Type B pancreatic cell (in vitro differentiated cells): ENCODE measurements at places on chromosomes 1 and 21.

DNA sequence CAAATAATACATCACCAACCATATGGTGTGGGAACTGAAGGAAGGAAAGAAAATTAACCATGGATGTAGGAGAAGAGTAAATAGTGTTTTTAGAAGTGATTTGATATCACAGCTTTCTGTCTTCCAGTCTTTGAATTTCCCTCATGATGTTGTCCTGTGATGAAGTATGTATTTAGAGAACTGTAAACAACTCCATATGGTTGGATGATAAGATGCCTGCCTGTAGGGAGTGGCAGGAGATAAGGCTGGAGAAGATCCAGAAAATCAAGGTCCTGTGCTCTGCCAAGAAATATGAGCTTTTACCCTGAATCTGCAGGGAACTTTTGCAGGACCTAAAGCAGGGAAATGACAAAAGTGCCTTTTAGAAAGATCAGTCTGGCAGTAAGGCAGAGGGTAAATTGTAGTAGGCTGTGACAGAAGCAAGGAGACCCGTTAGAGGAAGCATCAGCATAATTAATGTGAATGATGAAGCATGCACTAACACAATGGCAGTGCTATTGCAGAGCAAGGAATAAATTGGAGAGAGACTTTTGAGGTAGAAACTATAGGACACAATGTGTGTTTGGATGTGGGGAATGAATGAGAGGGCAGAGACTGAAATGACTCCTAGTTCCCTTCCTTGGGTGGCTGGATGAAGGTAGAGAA is 21.9 kb downstream of the CEPT1 start:
- DNase-seq, result no peak

DNA sequence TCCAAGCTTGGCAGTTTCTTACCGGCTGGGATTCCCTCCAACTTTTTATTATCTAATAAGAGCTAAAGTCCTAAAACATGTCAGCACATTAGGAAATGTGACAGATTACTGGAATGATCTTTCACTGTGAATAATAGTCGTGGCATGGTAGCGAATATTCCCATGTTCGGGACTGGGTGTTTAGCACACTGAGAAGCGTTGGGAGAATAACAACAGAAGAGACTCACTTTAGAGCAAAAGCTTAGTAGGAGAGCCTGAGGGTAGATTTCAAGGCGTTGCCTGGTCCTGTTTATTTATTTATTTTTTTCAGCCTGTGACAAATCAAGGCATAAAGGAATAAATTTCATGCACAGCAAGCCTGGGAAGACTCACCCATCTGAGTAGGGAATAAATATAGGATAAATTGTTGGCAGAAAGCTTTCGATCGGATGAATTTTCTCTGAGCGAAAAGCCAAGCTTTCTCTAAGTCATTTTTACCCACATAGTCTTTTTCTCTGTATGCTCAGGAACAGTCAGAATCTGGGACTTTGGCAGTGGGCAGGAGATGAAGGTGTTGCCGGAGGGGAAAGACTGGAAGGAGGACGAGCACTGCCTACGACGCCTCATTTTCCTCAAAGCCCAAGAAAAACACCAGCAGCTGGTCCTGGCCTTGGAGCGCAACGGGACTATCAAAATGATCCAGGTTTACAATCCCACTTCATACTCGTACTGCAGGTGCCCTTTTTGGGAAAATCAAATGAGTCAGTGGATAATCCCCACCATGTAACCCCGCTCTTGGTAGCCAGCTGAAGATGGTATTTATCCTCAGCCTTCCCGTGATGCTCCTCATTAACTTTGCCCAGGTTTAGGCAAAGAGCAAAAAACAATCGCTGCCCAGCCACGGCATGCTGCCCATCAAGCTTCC is 97.2 kb downstream of the WDR64 start:
- no peak for DNase-seq

DNA sequence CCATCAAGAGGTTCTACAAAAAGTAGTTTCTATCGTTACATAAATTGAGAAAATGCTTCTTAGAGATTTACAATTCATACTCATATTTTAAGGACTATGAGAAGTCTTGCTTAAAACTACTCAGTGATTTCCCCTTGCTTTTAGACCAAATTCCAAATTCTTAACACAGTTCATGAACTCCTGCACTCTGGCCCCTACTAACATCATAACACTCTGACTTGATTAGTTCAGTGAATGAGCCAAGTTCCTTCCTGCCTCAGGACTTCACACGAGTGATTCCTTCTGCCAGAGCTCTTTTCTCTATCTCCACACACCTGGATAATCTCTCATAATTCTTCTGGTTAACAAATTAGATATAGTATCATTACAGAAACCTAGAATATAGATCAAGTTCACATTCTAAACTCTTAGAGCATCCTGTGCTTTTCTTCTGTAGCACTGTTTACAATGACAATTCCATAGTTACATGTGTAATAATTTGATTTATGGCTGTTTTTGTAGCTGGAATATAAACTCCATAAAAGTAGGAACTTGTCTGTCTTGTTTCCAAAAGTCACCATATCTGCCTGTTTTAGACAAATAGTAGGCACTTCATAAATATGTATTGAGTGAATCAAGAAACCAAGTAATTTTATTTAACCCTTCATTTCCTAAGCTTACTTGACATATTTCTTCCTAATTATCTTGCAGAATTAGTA is 59.9 kb downstream of the NUF2 start:
- no peak for DNase-seq

- DNase-seq, result no peak
Observed at GRCh38 chr1:92376345-92376744, 77.5 kb downstream of the RPAP2 start.

- no peak for DNase-seq
Observed at GRCh38 chr1:173122958-173123852, 72.5 kb upstream of the TNFSF18 start.

DNA sequence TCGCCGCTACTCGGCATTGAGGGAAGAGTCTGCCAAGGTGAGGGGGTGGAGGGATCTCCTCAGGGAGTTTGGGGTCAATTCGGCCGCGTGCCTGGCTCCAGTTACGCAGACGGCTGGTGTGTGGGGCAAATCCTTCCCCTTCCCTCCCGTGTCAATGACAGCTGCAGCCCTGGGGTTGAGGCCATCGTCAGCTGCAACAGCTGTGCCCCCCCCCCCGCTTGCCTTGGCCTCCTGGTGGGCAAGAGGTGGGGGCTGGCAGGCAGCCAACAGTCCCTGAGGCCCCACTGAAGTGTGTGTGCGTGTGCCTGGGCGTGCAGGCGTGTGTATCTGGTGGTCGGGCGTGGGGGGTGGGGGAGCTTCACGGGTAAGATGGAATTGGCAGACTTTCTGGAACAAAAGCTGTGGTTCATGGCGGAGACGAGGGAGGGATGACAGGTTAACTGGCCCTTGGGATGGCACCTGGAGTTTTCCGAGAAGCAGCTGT is 25.6 kb downstream of the PPFIA4 start:
- DNase-seq, result no peak

DNA sequence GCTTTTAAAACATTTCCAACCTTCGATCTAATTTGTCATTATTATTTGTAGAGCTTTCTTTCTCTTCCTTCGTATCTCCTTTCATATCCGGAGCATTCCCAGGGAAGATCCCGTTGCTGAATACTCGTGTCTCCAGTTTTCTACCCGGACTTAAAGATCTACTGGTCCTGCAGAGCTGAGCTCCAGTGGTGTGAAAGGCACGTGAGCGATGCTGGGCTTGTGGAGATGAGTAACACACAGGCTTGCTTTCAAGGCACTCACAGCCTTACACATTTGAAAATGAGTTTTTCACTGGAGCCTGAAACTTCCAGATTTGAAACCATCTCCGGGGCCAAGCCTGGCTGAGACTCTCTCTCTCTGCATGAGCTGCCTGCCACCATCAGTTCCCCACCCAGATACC is 428.3 kb downstream of the KIF26B start:
- no peak for DNase-seq

GRCh38 chr1:158916085-158916484 is 15.3 kb upstream of the PYHIN1 start:
- DNase-seq, result no peak

DNA sequence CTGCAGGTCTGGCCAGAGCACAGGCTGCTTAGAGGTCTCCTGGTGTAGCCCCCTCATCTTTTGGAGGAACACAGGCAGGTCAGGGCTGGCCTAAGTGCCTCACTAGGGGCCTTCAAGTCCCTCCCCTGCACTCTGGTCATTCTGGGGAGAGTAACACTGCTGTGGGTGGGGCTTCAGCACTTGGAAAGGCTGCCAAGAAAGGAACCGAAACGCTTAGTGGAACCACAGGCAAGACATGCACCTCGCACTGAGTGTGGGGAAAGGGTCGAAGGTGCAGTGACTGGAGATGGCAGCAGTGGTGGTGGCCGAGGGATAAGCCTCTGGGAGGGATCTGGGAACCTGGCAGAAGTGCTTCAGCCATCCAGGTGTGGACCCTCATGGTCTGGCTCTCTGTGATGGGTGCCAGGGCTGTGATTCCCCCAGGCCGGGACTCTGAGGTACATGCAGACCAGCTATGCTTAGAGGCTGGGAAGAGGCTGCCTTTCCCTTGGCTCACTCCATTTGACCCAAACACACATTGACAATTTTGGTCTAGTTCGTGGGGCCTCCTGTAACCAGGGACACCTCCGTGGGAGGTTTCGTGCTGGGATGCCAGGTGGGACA is 182.9 kb upstream of the CSF3R start:
- no peak for DNase-seq

DNA sequence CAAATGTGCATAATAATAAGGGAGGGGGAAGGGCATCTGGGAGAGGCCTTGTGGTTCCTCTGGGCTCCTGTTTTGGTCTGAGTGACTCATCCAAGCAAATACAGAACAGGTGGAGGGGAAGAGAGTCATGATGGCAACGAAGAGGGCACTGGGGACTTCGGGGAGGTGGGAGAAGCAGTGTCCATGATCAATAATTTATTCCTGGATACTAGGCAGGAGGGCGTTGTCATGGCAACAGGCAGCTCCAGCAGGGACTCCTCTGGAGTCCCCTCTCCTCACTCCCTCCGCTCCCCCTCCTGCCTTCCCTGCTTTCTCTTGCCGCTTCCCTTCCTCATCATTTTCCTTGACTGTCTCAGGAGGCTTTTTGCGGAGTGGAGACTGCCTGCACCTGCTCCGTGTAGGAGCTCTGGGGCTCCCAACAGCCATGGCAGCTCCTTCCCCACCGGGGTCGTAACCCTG is 12.3 kb upstream of the NFASC start:
- DNase-seq, result no peak

GRCh38 chr21:31162827-31163226 is 124.6 kb upstream of the KRTAP19-8 start:
- no peak for DNase-seq

DNA sequence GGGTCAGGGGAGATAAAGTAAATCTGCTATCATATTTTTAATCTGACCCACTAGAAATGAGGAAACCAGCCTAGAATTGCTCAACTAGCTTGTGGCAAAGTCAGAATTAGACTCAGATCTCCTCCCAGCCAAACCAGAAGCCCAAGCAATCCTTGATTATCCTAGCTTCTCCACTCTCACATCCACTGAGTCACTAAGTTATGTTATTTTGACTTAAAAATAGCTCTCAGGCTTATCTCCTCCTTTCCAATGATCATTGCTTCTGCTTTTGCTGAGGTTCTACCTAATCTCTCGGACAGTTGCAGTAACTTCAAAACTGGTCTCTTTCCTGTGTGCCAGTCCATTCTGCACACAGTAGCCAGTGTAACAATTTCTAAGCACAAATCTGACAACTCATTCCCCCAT is 22.9 kb downstream of the OVAAL start:
- no peak for DNase-seq

DNA sequence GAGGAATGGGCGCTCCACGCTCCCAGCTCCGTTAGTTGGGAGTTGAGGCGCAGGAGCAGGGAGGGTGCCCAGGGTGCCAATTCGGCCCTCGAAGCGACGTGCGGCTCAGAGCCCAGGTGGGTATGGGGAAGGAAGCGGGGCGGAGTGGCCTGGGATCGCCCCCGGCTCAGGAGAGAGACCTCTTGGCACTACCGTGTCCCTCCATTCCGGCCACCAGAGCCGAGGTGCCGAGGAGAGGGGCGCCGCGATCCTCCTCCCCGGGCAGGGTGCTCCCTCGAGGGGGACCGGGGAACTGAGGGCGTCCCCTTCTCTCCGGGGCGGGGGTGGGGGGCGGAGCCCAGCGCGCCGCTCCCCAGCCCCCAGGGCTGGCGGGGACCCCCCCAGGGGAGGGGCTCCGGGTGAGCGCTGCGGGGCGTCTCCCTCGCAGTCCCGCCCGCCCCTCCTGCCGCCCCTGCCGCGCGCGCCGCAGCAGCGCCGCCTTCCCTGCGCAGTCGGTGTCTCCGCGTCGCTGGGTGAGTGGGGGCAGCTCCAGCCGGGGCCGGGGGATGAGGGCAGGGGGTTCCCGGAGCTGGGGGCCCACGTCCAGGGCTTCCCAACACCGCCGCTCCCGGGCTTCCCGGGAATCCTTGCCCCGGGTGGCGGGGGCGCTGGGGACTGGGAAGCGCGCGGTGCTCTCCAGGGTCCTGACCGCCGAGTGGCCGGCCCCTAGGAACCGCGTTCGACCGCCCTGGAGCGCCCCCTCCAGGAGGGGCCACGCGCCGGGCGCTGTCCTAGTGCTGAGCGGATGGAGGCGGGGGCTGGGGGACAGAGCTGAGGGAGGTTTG is at the start of gene HPCA:
Gene HPCA (plus strand): TSS at position 488 of the 824 bp plus-strand sequence. CDS start 2,408 bp downstream, outside the sequence.
- peak; percentile 84 for DNase-seq

DNA sequence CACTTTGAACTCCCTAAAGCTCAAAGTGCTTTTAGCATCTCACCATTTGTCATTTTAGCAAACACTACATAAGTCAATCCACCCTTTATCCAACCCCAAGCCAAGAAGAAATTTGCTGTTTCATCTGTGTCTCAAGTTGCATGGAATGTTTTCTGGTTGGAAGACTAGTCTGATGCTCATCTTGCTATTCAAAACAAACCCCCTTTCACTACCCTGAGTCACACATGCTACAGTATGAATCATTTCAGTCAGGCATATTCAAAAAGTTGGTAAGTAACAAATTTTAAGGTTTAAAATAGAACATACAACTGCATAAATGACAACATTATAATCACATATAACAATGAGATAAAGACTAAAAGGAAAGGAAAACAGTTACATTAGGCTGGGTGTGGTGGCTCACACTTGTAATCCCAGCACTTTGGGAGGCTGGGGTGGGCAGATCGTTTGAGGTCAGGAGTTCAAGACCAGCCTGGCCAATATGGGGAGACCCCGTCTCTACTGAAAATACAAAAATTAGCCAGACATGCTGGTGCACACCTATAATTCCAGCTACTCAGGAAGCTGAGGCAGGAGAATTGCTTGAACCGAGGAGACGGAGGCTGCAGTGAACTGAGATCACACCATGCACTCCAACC is 38.7 kb downstream of the DSTYK start:
- no peak for DNase-seq
